ENCODE measurements at places on chromosomes 3 and 15.

GRCh38 chr3:20346369-20346768 is 160.4 kb upstream of the SGO1 start:
- no peak for DNase-seq

GRCh38 chr15:25094066-25094465 is 139.3 kb downstream of the SNRPN start:
- no peak for DNase-seq

- DNase-seq: no peak
These were observed 137.4 kb downstream of the RYR3 start for GRCh38 chr15:33448151-33448550.

DNA sequence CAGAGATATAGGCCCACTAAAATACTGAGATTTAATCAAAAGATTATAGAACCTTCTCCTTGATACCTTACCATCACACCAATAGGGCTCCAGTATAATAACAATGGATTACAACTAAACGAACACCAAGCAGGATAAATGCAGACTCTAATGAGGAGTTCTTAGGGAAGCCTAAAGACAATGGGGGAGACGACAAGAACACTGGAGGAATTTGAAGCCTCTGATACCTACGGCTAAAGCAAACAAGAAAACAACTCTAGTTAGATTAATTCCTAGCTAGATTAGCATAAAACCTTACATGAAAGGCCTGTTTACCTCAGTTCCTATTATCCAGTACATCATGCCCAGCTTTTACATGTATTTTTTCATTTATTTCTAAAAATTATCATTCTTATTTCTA is 35.1 kb downstream of the NGLY1 start:
- DNase-seq: no peak

DNA sequence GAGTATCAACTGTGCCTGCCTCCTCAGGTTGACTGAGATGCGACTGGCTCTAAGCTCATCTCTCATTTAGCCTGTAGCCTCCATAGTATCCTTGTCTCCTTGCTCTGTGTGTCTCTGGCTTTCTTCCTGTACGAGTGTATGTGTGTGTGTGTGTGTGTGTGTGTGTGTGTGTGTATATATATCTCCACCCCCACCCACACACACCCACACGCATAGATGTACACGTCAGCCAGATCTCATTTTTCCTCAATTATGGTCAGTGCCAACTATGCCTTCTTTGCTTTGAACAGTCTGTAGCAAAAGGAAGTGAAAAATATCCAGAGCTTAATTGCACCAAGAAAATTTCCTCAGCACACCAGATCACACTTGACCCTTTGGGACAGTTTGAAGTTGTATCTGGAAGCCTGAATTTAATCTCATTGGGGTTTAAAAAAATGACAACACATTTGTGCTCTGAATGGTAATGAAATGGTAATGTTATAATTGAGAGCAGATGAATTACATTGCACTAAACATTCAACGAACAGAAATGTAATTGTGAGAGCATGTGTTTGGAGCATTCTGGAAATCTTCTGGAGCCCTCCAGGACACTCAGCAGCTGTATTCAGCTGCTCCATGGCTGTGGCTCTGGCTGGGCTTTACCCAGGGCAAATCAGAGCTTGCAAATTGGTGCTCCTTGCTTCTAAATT is 63.6 kb downstream of the RYR3 start:
- DNase-seq: no peak

- DNase-seq: no peak
These were observed 22.9 kb upstream of the KIF23 start for GRCh38 chr15:69391046-69391757.

GRCh38 chr3:179882292-179882691 is 154.4 kb downstream of the PEX5L start:
- DNase-seq: no peak

- DNase-seq: no peak
These were observed 209.4 kb downstream of the RPLP1 start for GRCh38 chr15:69661871-69662644.

GRCh38 chr3:87225659-87226058 is 1.4 kb upstream of the CHMP2B start:
- no peak for DNase-seq

DNA sequence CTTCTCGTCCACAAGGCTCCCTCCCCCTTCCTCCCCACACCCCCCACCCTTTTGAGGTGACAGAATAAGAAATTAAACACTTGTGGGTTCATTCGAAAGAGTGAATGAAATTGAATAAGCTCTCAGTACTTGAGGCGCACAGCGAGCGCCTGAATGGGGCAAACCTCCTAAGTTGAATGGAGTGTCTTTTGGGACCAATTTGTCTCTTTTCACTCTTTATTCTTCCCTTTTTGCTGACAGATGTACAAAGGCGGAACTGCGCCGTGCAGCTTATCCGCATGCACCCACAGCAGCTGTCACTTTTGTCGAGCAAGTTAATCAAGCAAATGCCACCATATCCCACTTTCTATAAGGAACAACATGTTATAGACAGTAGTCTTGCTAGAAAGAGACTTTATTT is 47.9 kb upstream of the FEZF2 start:
- DNase-seq: no peak

DNA sequence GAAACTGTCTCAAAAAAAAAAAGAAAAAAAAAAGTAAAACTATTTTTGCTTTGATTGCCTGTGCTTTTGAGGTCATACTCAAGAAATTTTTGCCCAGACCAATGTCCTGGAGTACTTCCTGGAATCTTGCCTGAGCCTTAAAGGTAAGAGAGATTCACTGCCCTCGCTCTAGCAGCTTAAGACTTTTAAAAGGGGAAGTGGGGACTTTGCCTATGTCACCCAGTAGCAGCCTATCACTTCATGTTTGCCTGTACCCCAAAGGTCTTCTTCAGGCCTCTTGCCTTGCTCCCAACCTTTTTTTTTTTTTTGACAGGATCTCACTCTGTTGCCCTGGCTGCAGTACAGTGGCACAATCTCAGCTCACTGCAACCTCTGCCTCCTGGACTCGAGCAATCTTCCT is 18.9 kb upstream of the GOLGB1 start:
- no peak for DNase-seq

- no peak for DNase-seq
These were observed 121.1 kb downstream of the GSK3B start for GRCh38 chr3:119973018-119973646.

GRCh38 chr15:58039079-58040035 is 26.2 kb downstream of the ALDH1A2 start:
- DNase-seq: no peak

- DNase-seq: no peak
These were observed 26.1 kb upstream of the SSR3 start for GRCh38 chr3:156581033-156581432.

DNA sequence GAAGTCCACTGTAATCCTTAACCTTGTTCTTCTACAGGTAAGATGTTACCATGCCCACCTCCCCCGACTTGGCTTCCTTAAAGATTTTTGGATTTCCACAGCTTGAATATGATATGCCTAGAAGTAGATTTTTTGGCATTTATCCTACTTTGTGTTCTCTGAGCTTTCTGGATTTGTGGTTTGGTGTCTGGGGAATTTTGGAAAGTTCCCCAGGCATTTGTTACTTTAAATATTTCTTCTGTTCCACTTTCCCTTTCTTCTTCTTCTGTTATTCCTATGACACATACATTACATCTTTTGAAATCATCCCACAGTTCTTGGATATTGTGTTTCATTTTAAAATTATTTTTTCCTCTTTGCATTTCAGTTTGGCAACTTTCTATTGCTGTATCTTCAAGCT is 122.1 kb upstream of the TMEM108 start:
- no peak for DNase-seq

- peak; percentile 45 for DNase-seq
These were observed 237.8 kb upstream of the GADL1 start for GRCh38 chr3:31132132-31132769.

DNA sequence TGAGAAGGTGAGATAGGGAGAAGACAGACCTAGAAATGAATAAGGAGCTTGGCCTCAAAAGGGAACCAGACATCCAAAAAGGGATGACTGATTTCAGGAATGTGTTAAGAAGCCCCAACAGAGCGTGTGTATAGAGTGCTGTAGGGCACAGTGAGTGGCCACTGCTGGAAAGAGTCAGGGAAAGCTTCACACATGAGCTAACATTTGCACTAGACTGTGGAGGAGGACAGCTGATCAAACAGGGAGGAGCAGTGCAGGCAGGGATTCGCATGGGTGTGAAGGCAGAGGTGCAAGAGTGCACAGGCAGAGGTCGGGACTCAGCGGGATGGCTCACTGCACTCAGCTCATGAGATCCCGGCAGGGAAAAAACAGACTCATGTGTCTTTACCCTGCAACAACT is 61.8 kb downstream of the NPTN start:
- DNase-seq: no peak

GRCh38 chr3:48467110-48467454 is 20.5 kb downstream of the ATRIP start:
- no peak for DNase-seq

Data from fibroblast of the conjunctiva (primary cell).